ENCODE measurements at places on chromosomes 11 and 22.

DNA sequence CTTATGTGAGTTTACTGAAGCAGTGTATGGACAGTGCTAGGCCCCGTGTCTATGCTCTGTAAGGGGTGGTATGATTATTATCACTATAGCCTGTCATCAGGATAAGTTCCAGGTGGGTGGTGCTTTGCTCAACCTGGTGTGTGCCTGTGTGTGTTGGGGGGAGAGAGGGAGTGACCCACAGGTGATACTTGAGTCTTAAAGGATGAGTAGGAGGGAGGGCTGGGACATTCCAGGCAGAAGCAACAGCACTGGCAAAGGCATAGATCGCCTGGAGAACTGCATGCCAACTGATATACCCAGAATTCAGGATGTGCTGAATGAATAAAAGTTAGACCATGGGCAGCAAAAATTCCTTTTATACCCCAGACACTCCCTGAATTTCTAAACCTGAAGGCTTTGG, 4.5 kb downstream of the KIAA1671 start:
- no peak for DNase-seq

DNA sequence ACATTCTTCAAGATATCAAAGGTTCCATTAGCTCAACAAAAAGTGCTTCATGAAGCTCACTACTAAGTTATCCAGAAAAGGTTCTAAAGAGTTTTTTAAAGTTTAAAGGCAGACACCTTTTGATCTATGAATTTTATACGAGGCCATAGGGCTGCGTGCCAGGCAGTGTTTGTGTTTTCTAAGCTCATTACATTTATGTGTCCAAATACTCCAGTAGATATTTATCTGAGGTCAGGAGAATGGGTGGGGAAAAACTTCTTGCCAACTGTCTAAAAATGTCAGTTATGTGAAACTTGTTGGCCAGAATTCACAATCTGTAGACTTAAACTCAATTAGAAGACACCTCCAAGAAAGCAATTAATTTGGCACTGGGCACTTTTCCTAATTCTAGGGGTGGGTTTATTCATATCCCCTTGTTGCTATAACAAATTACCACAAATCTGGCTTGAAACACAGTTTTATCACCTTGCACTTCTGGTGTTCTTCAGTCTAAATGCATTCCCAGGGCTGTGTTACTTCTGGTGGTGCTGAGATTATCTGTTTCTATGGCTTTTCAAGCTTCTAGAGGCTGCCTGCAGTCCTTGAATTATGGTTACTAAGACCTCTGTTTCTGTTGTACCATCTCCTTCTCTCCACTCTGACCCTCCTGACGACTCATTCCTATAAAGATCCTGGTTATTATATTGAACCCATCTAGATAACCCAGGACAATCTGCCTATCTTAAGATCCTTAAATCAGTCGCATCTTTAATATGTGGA, 1030.4 kb upstream of the CNTN5 start:
- no peak for DNase-seq

GRCh38 chr11:65416341-65416824, 6.2 kb upstream of the NEAT1 start:
- DNase-seq: peak; percentile 74

DNA sequence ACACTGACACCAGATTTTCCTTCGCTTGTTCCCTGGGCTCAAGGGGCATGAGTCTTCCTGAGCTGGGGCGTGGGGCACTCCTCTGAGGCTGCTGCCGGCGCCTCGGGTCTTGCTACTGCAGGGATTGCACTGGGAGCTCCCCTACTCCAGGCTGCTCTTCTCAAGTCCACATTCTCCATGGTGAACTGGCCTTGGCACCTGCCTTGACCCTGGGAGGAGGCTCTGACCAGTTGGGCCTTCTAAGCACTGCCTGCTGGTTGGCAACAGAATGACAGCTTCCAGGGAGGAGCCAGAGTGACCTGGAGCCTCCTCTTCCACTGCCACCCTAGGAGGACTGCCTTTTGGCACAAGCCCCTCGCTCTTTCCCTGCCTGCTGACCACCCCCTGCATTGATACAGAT, 9.5 kb downstream of the FREY1 start:
- no peak for DNase-seq

DNA sequence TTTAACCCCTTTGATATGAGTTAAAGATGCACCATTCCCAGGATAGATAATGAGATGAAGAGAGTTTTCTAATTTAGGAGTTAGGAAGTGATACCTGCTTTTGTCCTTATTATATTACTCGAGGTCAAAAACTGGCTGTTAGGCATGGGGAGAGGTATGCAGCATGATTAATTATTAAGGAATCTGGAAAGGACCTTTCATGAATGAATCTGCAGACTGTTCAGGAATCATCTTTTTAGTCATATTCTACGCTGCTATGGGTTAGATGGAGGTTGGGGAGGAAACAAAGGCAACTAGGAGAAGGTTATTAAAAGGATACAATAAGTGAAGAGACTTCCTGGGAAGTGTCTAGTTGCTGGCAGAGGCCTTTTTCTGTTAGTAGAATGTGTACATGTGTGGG, 492.4 kb upstream of the CCDC90B start:
- no peak for DNase-seq

DNA sequence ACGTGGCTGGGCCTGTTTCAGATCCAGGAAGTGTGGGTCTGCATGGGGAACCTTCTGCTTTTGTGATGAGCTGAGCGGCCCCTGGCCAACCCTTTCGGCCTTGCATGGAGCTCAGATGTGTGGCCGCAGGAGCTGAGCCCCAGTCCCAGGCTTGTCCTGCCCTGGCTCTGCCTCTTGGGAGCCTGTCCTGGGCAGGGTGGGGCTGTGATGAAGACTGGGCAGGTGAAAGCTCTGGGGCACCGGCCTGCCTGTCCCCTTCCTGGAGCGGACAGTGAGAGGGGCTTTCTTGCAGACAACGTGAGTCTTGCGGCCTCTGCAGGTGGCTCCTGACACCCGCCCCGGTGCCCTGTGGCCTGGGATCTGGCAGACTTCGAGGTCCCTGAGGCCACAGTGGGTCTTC, 1296.6 kb downstream of the BRD1 start:
- DNase-seq: no peak

- DNase-seq: no peak
These were observed 22.3 kb downstream of the NTM start for GRCh38 chr11:131392528-131393255.

DNA sequence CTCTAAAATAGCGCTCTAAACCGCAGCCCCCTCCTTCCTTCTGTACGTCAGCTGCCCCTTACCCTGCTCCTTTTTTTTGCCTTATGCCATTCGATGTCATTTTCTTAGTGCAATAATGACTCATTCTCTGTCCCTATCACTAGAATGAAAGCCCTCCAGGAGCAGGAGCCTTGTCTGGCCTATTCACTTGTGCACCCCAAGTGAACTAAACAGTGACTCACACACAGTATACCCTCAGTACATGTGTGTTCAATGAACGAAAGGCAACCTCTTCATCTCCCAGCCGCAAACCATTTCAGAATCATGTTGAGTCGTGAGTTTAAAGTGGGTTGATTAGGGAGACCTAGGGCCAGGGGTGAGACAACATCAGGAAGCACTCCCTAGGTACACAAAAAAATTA, 50.7 kb upstream of the SPATA19 start:
- DNase-seq: no peak

DNA sequence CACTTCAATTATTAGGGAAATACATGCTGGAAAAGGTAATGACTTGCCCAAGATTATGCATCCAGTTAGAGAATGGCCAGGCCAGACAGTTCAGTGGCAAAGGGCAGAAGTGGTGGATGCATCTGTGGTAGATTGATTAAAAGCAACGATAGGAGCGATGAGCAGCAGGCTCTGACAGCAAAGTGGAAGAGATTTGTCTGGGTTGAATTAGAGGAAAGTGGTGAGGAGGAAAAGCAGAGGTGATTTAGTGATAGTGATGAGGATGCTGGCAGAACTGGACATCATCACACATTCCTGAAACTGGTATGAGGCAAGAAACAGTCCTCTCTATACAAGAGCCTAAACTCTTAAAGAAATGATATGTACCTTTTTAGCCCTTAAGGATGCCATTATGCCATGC, 12.5 kb downstream of the HSD17B12 start:
- no peak for DNase-seq

- DNase-seq: no peak
These were observed 46.6 kb downstream of the TCP11L1 start for GRCh38 chr11:33086017-33086416.

DNA sequence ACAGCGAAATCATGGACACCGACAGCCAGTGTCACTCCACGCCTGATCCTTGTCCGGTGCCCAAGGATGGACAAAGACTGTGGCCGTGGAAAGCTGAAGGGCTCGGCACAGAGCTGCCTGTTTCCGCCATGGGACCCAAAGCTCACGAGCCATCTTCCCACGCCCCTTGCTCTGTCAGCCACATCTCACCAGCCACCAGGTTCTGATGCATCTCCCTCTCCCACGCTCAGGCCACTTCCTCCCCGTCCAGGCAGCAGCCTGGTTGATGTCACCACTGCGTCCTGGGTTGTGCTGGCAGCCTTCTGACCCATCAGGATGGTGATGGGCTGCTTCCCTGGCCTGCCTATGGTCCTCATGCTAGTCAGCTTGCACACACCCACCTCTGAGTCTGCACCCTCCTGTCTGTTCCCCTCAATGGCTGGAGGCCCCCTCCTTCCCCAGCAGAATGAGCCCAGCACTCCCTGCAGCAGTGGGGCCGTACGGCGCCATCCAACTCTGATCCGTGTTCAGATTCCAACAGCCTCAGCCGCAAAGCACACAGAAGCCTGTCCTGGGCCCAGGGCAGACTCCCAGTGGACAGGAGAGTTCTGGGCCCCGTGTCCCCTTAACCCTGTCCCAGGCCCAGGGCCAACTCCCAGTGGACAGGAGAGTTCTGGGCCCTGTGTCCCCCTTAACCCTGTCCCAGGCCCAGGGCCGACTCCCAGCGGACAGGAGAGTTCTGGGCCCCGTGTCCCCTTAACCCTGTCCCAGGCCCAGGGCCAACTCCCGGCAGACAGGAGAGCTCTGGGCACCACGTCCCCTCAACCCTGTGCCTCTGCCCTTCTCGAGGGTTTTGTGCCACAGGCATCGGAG, 259.5 kb downstream of the BRD1 start:
- no peak for DNase-seq

DNA sequence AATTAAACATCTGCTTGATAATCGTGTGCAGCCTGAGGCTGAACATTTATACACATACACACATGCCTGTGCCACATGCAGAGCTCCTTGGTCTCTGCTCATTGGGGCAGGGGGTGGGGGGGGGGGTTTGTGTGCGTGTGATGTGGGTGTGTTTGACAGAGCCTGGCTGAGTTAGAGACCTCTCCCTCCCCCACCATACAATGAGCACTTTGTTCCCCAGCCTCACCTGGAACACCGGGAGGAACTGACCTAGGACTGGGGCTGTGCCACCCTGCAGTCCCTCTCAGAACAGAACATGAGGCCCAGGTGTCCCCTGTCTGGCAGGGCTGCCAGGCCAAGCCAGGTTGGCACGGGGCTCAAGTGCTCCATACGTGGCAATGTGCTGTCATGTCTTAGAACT, 96.6 kb downstream of the TP53I11 start:
- DNase-seq: no peak

DNA sequence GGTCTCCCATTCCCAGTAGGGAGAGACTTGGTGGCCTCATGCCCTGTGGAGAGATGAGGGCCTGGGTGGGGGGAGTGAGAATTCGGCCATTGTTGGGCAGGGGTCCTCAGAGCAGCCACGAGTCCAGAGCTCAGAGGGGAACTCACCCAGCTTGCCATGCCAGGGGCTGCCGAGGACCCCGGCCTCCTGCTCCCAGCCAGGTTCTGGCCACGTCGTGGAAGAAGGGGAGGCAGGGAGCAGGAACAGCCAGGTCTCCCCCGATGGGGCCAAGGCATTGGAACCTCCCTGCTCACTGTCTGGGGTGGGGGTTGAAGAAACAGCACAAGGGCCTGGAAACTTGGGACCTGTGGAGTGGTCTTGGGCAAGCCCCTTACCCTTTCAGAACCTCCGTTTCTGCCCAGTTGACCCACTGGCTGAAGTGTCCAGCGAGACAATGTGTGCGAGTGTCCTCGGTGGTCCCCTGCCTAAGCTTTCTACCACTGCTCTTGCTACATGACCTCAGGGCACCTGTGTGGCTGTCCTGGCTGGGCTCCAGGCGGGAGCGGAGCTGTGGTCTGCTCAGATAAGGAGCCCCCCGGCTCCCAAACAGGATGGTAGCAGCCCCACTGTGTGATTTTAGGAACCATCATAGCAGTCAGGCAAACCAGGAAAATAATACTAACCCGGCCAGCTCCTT, 74.7 kb upstream of the WNT11 start:
- no peak for DNase-seq

DNA sequence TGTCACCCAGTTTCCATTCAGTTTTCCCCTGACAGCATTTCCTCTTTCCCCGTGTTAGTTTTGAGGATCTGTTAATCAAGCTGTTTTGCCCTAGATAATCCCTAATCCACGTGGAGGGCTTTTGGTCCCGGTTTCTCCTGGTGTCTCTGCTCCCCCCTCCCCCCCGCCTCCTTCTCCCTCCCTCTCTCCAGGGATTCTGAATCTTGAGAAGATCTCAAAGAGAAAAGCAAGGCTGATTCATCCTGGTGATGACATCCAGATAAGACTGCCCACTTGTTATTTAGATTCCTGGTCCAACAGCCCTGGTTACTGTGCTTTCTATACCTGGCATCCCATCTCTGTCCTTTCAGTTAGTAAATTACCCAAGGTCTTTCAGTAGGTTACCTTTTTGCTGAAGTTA, 59.4 kb downstream of the KCNA4 start:
- no peak for DNase-seq

GRCh38 chr11:17720796-17721171, 1.4 kb downstream of the MYOD1 start:
- DNase-seq: no peak

DNA sequence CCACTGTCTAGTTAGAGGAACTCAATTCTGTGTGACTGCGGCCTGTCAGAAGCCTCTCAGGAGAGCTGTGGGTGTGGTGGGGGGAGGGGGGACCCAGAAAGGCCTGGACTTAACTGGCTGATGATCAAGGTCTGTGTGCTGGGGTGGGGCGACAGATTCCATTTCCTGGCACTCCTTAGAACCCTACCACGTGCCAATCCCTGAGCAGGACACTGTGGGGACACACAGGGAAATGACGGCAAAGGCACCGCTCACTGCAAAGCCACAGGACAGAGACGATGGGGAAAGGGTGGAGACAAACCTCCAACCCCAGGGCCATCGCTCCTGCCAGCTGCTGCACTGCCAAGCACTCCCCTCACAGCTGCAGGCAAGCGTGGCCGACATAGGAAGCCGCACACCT, 58.4 kb upstream of the BID start:
- DNase-seq: no peak

- DNase-seq: no peak
These were observed 33.7 kb downstream of the SLC5A1 start for GRCh38 chr22:32076761-32077084.

DNA sequence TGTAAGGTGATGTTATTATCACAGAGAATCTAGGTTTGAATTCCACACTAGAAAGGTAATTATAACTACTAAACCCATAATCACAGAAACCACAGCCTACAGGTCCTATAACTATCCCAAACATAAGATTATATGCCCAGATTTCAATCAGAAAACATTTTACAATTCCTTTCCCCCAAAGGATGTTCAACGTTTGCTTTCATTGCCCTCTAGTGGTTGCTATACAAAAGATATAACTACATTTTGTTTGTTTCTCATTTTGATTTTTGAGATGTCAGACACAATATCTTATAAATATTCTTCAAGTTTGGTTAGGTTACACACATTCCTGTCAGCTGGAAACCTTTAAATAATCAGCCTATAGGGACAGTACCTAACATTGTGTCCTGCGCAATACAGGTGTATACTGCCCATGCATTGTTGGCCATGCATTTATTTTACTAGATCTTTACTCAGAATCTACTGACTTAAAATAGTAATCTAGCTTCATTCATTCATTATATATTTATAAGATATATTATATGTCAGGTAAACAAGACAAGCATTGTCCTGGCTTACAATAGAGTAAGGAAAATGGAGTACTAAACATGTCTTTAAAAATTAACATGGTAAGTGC, 530.5 kb upstream of the CCDC90B start:
- peak; percentile 8 for DNase-seq

Data from Caki2 (cell line).